Astrocyte (in vitro differentiated cells and primary cell): ENCODE measurements at places on chromosomes 7 and 10.

GRCh38 chr10:103692436-103692951, 162.9 kb downstream of the SH3PXD2A start:
- H3K4me3 ChIP-seq, result peak overlapping the region; percentile 56
- no peak for DNase-seq
- peaks cover 2% of the 10 kb centered on the region for H3K27me3 ChIP-seq
- H3K27ac ChIP-seq, result no peak overlapping the region
- H3K4me1 ChIP-seq, result peaks cover 35% of the 10 kb centered on the region

- DNase-seq, result no peak
- H3K4me3 ChIP-seq, result no peak overlapping the region
- no peak overlapping the region for H3K27ac ChIP-seq
- H3K4me1 ChIP-seq, result peaks cover 10% of the 10 kb centered on the region
These were observed 300.5 kb upstream of the ZMIZ1 start for GRCh38 chr10:78768041-78768835.

- peak overlapping the region; percentile 96 for H3K27ac ChIP-seq
- H3K36me3 ChIP-seq, result no peaks in the 10 kb centered on the region
- H3K27me3 ChIP-seq, result no peaks in the 10 kb centered on the region
- peak overlapping the region; percentile 74 for H3K4me3 ChIP-seq
- peaks cover 43% of the 10 kb centered on the region for H3K4me1 ChIP-seq
These were observed 1.2 kb upstream of the ADD3 start for GRCh38 chr10:110006358-110007160.

DNA sequence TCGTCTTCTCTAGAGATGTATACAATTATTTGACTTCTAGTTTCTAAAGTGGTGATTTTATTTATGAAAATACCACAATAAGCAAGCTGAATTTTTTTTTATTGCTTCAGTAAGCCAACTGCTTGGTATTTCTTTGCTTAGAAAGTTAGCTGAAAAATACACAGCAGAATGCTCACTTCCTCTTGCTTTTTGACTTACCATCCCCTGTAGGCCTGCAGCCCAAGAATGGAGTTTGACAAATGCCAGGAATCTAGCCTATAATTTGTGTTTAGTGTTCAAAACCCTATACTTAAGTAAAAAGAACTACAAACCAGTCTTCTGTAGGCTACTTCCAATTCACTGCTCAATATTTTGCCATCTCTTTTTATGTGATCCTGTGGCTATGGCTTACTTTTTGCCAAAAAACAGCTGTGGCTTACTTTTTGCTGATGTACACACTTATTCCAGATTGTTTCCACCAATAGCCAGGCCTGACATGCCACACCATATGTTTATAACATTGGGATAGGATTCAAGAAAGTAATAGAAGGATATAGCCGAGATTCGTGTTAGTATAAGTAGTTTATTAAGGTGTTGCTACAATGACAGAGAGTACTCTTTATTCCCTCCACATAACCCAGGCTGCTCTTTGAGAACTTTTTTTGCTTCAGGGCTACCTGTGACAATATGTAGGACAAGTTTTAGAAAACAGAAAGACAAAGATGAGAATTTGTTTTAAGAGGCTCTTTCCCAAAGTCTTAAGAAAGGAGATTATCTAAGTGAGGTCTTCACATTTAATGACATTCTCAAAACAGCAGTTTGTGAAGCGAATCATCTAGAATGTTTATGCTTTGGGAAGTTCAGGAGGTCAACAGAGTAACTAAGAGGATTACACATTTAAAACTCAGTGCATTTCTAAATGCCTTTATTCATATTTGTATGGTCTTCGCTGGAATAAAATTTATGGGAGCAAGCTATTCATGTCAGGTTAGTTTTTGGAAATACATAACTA, 263.9 kb upstream of the FZD1 start:
- DNase-seq, result peak; percentile 30
- H3K27ac ChIP-seq, result no peak overlapping the region
- no peaks in the 10 kb centered on the region for H3K36me3 ChIP-seq
- no peaks in the 10 kb centered on the region for H3K27me3 ChIP-seq
- H3K4me3 ChIP-seq, result no peak overlapping the region
- no peaks in the 10 kb centered on the region for H3K4me1 ChIP-seq

GRCh38 chr10:3803295-3803926, 18.4 kb upstream of the KLF6 start:
- H3K36me3 ChIP-seq, result no peaks in the 10 kb centered on the region
- no peak overlapping the region for H3K4me3 ChIP-seq
- no peak for DNase-seq
- peak overlapping the region; percentile 16 for H3K27ac ChIP-seq

DNA sequence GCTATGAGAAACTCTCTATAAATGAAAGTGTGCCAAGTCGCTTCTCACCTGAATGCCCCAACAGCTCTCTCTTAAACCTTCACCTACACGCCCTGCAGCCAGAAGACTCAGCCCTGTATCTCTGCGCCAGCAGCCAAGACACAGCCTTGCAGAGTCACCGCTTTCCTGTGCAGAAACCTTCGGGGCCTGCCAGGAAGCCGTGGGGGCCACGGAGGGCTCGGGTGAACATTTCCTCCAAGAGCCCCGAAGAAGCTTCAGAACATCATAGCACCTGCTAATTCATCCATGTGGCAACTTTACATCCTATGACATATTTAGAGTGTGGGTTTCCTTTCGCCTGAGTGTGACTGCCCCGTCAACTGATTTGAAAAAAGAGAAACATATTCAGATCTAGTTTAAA, 55.7 kb upstream of the PRSS58 start:
- no peaks in the 10 kb centered on the region for H3K4me1 ChIP-seq
- H3K27me3 ChIP-seq, result no peaks in the 10 kb centered on the region
- no peak overlapping the region for H3K4me3 ChIP-seq
- H3K27ac ChIP-seq, result no peak overlapping the region
- H3K36me3 ChIP-seq, result no peaks in the 10 kb centered on the region
